ENCODE measurements at places on chromosomes 11 and 22. TPM values are rescaled to one million over a fixed set of nuclear protein-coding genes. Genes with fewer than 3 reads are reported as not detected.

GAL gene
- 2.5 TPM for total RNA-seq

LTBP3 gene
- 72.7 TPM for total RNA-seq

SLC22A6 gene
- total RNA-seq = not detected

GRCh38 chr11:111836721-111837120 lies 34.7 kb downstream of the ALG9 start:
- no peak overlapping the region for H3K4me3 ChIP-seq
- peaks cover 9% of the 10 kb centered on the region for H3K4me1 ChIP-seq
- no peak for DNase-seq
- no peaks in the 10 kb centered on the region for H3K27me3 ChIP-seq

DNA sequence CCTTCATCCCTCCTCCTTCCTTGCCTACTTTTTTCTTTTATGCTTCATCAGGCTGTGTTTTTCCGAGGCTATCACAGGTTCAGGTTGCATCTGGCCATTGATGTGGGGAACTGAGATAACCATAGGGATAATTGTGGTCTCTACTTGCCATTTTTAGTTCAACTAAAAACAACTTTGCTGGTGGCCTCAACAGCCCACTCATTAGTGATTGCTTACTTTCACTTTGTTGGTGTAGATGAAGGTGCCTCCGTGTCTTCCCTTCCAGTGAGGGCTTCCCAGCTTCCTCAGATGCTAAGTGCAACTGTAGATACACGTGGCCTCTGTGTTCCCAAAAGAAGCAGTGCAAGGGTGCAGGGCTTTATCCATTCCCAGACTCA lies 35.0 kb downstream of the KCNJ1 start:
- H3K27me3 ChIP-seq = no peaks in the 10 kb centered on the region
- peaks cover 22% of the 10 kb centered on the region for H3K4me1 ChIP-seq
- no peak for DNase-seq
- H3K27ac ChIP-seq = peak overlapping the region; percentile 40
- no peaks in the 10 kb centered on the region for H3K36me3 ChIP-seq

- H3K27me3 ChIP-seq = peaks cover 3% of the 10 kb centered on the region
- H3K36me3 ChIP-seq = no peaks in the 10 kb centered on the region
- no peak overlapping the region for H3K4me3 ChIP-seq
- H3K27ac ChIP-seq = no peak overlapping the region
- DNase-seq = no peak
- no peaks in the 10 kb centered on the region for H3K4me1 ChIP-seq
Measured at GRCh38 chr11:17607591-17608570, 60.8 kb downstream of the OTOG start.

DNA sequence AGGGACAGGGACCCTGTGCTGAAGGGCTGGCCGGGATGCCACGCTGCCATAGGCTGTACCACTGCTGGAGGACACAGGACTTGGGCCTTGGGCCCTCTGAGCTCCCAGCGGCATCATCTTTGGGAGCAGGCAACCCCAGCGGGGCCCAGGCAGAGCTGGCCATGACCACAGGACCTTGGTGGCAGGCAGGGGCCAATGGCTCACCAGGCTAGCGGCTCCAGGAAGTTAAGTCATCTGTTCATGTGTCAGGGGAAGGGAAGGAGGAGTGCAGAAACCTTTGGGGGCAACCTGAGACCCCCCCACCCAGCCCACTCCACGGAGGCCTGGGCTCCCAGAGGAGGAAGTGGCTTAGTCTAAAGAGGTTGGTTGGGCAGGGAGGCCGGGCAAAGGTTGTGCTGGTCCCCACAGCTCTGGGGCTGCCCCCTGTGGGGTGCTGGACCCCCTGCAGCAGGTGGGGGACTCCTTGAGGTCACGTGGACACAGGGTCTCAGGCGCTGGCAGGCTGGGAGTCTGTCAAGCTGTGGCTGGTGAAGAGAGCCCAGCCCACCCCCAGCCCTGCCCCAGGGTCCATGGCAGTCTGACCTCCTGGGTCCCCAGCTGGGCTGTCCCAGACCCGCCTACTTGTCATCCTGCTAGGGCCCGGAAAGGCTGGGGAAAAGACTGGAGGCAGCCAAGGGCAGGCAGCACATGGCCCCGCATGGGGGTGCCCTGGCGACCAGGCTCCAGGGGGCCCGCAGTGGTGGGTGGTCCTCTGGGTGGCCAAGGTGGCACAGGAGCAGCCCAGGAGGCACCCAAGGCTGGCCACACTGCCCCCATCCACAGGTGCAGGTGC lies 184.3 kb downstream of the IGLL1 start:
- no peak for DNase-seq
- H3K36me3 ChIP-seq = no peaks in the 10 kb centered on the region
- no peaks in the 10 kb centered on the region for H3K4me1 ChIP-seq
- H3K4me3 ChIP-seq = no peak overlapping the region
- no peaks in the 10 kb centered on the region for H3K27me3 ChIP-seq
- no peak overlapping the region for H3K27ac ChIP-seq

DNA sequence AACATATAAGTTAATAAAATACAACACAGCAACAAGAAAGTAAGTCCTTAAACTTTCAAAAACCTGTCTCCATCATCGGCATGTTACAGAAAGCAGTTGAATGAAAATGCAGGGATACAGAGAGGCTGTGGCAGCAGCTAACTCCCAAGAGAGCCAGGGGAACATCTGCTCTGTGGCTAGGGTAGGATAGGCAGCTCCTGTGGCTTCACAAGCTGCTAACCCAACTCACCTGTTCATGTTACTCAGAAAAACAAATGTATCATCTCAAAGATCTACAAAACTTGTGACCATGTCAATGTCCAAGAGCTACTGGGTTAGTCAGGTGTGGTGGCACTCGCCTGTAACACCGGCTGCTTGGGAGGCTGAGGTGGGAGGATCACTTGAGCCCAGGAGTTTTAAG lies 15.2 kb upstream of the PLAAT3 start:
- DNase-seq = no peak
- peaks cover 39% of the 10 kb centered on the region for H3K36me3 ChIP-seq
- no peaks in the 10 kb centered on the region for H3K27me3 ChIP-seq
- no peak overlapping the region for H3K4me3 ChIP-seq
- H3K27ac ChIP-seq = no peak overlapping the region

DNA sequence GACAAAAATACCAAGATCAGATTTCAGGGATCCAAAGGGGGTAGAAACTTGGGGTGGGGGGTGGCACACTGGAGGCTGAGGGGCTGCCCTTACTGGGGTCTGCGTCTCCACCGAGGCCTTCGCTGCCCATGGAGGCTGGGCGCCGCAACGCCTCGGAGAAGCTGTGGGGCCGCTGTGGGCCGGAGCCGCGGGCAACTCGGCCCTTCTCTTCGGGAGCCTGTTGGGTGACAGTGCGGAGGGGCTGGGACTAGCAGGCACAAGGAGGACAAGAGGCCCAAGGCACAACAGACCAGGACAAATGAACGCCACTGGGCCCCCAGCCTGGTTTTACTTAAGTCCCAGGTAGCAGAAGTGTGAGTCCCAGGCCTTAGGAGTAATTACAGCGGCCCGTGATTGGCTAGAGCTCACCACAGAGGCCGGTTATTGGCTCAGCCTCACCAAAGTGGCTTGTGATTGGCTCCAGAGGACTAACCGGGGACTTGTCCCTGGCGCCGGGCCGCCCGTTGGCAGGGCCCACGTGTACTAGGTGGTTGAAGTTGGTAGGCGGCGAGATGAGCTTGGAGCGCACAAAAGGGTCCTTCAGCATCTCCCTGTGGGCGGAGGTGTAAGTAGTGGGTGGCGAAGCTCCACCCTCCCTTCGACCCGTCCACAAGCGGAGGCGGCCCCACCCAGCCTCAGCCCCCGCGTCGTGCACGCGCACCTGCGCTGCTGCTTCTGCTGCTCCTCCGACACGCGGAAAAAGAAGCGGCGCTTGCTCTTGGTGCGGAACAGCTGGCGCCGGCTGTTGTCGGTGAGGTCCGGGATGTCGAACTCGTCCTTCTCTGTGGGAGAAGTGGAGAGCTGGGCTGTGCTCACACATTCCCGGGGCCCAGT lies 16.5 kb upstream of the MEN1 start:
- H3K4me1 ChIP-seq = no peaks in the 10 kb centered on the region
- no peak overlapping the region for H3K4me3 ChIP-seq
- no peaks in the 10 kb centered on the region for H3K27me3 ChIP-seq
- H3K36me3 ChIP-seq = no peaks in the 10 kb centered on the region
- DNase-seq = no peak
- H3K27ac ChIP-seq = no peak overlapping the region

- DNase-seq = no peak
- H3K4me1 ChIP-seq = no peaks in the 10 kb centered on the region
- H3K4me3 ChIP-seq = no peak overlapping the region
- no peak overlapping the region for H3K27ac ChIP-seq
Measured at GRCh38 chr11:120125024-120125423, 12.9 kb downstream of the TRIM29 start.

- DNase-seq = no peak
- no peaks in the 10 kb centered on the region for H3K4me1 ChIP-seq
- no peaks in the 10 kb centered on the region for H3K36me3 ChIP-seq
- H3K27me3 ChIP-seq = no peaks in the 10 kb centered on the region
Measured at GRCh38 chr22:33477120-33478111, 419.2 kb upstream of the SYN3 start.

GRCh38 chr22:19242699-19243098 lies 48.8 kb downstream of the CLTCL1 start:
- DNase-seq = no peak
- H3K4me1 ChIP-seq = no peaks in the 10 kb centered on the region
- no peak overlapping the region for H3K27ac ChIP-seq

GRCh38 chr22:26587991-26588613 lies 1.8 kb downstream of the TPST2 start:
- DNase-seq = no peak
- no peaks in the 10 kb centered on the region for H3K27me3 ChIP-seq
- peak overlapping the region; percentile 77 for H3K4me3 ChIP-seq
- H3K27ac ChIP-seq = no peak overlapping the region

- H3K27me3 ChIP-seq = no peaks in the 10 kb centered on the region
- no peak for DNase-seq
- H3K4me3 ChIP-seq = no peak overlapping the region
- no peaks in the 10 kb centered on the region for H3K4me1 ChIP-seq
- peaks cover 9% of the 10 kb centered on the region for H3K36me3 ChIP-seq
- no peak overlapping the region for H3K27ac ChIP-seq
Measured at GRCh38 chr22:47013861-47014635, 251.6 kb downstream of the TBC1D22A start.

DNA sequence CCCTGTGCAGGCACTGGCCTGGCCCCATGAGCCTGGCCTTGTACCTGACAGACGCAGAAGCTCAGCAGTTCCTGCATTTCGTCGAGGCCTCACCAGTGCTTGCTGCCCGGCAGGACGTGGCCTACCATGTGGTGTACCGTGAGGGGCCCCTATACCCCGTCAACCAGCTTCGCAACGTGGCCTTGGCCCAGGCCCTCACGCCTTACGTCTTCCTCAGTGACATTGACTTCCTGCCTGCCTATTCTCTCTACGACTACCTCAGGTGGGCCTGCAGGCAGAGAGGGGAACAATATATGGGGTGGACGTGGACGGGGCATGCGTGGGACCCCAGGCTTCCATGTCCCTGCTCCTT lies 4.9 kb downstream of the LARGE2 start:
- no peak for DNase-seq
- H3K36me3 ChIP-seq = no peaks in the 10 kb centered on the region
- H3K4me3 ChIP-seq = no peak overlapping the region
- H3K4me1 ChIP-seq = peaks cover 21% of the 10 kb centered on the region

DNA sequence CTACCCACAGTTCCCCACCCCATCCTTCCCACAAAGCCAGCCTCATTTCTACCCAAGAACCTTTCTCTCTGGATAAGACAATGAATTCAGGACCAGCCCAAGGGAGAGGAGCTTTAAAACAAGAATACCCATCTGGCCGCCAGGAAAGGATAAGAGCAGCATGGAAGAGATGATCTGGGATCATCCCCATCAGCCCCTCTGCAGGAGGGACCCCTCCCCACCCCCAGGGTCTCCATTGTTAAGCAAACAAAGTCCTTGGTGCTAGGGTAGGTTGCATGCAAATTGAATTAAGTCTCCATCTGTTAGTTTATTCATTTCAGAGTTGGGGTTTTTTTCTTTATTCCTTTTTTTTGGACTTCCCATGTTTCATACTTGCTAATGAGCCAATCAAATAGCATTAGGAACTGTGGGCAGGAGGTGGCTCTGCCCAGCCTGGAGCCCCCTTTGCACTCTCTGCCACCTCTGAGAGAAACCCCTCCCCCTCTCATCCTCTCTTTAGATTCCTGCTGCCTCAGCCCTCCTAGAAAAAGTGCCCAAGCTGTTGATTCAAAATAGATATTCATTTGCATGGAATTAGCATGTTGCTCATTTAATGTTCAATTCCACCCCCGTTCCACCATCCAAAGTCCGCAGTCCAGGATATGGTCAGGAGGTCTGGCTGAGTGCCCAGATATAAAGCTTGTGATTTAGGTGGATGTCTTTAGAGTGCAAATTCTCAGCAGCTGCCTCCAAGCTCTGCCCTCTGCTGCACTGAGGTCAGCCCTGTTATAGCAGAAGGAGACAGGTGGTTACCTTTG lies 138.5 kb upstream of the NCAM1 start:
- H3K27me3 ChIP-seq = peaks cover 4% of the 10 kb centered on the region
- no peak overlapping the region for H3K4me3 ChIP-seq
- no peak overlapping the region for H3K27ac ChIP-seq

DNA sequence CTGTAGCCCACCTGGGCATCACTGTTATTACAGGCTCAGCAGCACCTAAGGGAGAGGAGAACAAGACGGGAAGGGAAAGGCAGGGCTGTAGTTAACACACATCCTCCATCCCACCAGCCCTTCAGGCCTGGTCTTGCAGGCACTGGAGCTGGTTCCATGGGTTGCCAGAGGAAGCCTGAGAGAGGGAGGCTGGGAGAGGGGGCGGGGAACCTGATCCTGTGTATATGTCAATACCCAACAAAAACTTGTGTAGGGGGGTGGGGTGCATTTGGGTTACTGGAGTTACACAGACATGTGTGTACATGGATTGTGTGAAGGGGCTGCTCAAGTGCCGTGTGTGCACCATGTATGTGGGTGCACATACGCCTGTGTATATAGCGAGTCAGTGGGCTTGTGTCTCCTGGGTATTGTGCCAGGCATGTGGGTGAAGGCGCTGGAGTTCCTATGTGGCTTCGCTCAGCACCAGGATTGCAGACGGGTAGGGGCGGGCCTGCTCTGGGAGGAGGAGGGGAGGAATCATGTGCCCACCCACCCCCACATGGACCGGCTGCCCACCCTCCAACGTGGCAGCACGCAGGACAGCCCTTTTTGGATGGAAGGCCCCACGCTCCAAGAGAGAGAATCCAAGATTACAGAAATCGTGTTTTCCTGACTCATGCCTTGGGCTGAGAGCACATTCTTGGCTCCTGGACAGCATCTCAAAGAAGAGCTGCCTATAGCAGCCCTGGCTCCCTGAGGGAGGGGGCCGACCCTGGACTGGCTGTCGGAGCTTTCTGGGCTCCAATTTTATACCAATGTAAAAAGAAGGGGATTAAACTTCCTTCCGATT lies 4.2 kb upstream of the SERPINH1 start:
- H3K4me3 ChIP-seq = no peak overlapping the region
- H3K36me3 ChIP-seq = no peaks in the 10 kb centered on the region
- no peak for DNase-seq
- H3K27me3 ChIP-seq = no peaks in the 10 kb centered on the region
- H3K4me1 ChIP-seq = peaks cover 14% of the 10 kb centered on the region

DNA sequence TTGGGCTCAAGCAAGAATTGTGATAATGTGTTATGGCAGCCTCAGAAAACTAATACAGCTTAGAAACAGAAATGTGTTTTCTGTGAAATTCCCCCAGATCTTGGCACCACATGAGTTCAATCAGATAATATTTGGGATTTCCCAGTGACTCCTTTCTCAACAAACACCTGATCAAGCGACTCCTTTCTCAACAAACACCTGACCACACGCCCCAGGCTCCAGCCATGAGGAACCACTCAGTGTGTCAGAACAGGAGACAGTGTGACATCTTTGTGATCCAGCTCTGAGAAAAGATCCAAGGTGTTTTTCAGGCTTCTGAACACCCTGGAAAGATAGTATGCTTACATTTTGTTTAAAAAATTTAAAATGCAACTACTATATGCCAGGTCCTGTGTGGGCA lies 1.9 kb upstream of the UVRAG start:
- no peaks in the 10 kb centered on the region for H3K27me3 ChIP-seq
- no peak overlapping the region for H3K4me3 ChIP-seq
- no peak for DNase-seq
- no peaks in the 10 kb centered on the region for H3K36me3 ChIP-seq

All from activated CD4-positive, alpha-beta T cell treated with anti-CD3 and anti-CD28 coated beads for 36 hours (primary cell).